ENCODE measurements at places on chromosomes 3 and 15.

GRCh38 chr3:126781889-126782491 is 78.0 kb downstream of the CHCHD6 start:
- no peak for DNase-seq

DNA sequence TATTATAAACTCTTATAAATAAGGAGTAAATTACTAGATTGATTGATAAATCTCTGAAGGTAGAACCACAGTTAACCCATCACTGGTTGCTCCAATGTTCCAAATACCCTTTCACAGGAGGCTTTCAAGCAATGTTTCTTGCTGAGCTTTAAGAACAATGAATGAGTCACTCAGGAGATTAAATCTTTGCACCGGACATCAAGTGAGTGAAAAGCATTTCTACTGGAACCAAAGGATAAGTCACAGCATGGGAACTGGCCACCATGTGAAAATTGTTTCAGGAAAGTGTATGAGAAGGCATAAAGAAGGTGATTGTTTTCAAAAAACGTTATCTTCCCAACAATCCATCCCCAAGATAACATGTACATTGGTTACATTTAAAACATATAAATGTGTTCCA is 90.6 kb downstream of the CNTN3 start:
- no peak for DNase-seq

DNA sequence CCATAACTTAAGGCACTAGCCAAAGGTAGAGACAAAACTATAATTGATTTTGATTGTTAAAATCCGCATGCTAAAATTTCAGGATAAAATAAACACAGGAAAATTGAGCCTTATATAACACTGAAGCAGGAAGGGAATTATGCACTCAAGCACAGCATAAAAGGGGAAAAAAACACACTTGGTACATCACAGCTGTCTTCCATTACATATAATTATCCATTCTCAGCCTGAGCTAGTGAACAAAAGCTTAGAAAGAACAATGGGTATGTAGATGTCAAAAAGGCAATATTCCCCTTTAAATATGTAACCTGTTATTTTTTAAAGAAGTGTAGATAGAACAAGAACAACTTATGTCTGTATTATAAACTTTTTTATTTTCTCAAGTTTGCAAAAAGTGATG is 899.2 kb downstream of the ROBO1 start:
- DNase-seq = no peak

DNA sequence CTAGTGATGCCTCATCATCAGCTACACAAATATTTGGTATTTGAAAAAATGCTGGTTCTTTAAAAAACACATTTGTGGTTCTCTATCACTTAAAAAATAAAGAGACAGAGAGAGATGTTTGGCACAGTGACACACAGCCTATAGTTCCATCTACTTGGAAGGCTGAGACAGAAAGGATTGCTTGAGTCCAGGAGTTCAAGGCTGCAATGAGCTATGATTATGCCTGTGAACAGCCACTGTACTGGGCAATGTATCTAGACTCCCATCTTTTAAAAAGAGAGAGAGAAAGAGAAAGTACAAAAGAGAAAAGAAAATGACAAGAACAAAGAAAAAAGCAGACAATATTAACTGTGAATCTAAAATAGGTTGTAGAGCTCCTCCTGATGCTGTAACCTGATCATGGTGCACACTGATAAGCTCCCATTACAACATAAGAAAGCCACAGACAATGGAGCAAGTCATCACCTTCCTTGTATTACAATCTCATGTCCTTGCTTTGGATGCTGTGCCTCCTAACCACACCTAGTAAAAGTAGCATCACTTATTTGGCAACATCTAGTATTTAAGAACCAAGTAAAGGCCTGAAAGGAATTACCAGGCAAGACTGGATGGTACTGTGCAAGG is 31.7 kb upstream of the MAP4 start:
- DNase-seq = no peak

GRCh38 chr15:29064290-29064689 is 178.5 kb downstream of the APBA2 start:
- no peak for DNase-seq

GRCh38 chr3:120839120-120839519 is 68.9 kb upstream of the STXBP5L start:
- no peak for DNase-seq

DNA sequence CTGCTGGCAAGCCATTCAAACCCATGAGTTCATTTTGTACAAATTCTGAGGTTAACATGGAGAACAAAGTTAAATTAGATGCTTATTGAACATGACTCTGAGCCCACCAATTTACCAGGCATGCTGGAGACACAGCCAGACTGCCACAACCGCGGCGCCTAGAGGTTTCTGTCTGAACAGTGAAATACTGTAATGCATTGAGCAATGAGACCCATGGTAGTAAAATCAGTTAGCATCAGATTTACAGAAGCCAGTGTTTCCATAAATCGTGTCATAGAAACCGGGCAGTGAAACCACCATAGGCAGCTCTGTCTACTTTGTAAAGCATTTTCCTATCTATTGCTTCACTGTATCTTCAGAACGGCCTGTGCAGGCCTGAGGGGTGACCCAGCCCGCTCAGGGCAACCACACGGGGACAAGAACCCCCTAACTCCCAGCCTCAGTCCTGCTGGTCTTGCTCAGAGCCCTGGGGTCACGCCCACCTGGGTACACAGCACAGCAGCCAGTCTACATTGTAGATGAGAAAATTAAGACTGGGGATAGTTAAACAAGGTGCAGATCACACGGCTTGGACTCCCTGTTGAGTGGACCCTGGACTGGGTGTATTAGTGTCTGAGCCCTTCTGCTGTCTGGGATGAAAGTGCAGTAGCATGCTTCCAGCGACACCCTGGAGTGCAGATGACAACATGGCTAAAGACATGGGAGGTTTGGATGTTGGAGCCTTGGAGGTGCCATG is 44.2 kb downstream of the MGLL start:
- DNase-seq = no peak

- DNase-seq = no peak
Measured at GRCh38 chr3:85740561-85740960, 781.8 kb downstream of the CADM2 start.

- DNase-seq = peak; percentile 25
Measured at GRCh38 chr3:72338942-72339669, 509.1 kb downstream of the SHQ1 start.
